ENCODE measurements at places on chromosomes 1 and 21.

DNA sequence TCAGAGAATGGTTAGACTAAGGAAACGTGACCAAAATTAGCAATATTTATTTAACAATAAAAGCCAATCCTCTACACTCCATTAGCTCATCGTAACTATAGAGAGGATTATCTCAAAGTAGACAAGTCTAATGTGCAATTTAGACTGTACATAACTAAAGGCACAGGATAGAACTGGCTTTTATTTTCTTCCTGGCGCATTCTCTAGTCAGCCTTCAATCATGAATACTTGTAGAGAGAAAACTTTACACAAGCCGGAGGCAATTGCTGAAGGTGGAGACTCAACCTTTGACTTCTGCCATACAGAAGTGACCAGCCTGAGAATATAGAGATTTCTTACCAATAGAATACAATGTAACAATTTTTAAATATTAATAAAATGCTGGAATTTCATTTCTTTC lies 777.9 kb downstream of the LTN1 start:
- no peak for DNase-seq

- no peak for DNase-seq
Measured at GRCh38 chr1:209542585-209542984, 40.9 kb upstream of the CAMK1G start.

GRCh38 chr1:184036517-184036949 lies 995 bp downstream of the COLGALT2 start:
- peak; percentile 59 for DNase-seq

GRCh38 chr1:941588-942383 lies 17.3 kb downstream of the NOC2L start:
- peak; percentile 71 for DNase-seq

DNA sequence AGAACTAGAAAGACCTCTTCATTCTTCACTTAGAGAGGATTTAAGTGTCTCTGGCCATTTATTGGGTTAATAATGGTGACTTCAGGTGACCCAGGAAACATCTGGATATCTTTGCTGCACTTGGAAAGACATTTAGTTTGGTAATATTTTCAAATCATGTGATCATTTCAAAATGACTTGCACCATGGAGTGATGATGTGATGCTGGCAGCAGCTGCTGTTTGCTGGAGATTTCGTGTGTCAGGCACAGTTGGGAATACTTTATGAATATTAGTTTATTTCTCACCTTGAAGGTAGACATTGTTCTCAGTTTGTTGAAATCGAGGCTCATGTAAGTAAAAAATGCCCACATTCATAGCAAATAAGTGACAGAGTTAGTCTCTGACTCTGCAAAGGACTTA lies 236.0 kb downstream of the DISC1 start:
- DNase-seq, result no peak

DNA sequence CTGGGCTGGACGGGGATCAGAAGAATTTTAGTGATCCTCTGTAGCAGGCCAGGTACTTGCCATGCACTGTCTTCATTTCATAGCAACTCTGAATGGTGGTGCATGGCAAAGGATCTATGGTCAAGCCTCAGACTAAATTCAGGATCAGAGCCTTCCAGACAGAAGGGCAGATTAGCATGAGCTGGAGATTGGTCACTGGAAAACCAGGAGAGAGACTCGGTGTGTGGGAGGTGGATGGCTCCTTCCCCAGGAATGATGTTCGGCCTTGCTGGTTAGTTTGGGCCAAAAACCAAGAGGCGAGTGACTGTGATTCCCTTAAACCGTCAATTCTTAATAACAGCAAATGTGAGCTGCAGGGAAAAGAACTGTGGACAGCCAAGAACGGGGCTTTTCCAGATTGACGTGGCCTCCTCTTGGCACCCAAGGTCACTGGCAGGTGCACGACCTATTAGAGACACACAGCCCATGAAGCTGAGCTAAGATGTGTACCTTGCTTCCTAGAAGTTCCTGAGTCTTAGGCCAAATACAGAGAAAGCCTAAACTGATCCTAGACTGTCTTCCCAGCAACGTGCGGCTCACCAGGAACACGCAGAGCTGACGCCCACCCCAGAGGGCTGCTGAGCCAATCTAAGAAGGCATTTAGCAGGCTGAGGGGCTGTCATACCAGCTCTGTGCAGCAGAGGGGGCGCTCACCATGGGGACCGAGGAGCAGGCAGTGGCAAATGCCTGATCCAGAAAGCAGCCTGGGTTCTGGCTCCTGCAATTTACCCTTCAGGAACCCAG lies 18.5 kb downstream of the ALDH4A1 start:
- peak; percentile 88 for DNase-seq

DNA sequence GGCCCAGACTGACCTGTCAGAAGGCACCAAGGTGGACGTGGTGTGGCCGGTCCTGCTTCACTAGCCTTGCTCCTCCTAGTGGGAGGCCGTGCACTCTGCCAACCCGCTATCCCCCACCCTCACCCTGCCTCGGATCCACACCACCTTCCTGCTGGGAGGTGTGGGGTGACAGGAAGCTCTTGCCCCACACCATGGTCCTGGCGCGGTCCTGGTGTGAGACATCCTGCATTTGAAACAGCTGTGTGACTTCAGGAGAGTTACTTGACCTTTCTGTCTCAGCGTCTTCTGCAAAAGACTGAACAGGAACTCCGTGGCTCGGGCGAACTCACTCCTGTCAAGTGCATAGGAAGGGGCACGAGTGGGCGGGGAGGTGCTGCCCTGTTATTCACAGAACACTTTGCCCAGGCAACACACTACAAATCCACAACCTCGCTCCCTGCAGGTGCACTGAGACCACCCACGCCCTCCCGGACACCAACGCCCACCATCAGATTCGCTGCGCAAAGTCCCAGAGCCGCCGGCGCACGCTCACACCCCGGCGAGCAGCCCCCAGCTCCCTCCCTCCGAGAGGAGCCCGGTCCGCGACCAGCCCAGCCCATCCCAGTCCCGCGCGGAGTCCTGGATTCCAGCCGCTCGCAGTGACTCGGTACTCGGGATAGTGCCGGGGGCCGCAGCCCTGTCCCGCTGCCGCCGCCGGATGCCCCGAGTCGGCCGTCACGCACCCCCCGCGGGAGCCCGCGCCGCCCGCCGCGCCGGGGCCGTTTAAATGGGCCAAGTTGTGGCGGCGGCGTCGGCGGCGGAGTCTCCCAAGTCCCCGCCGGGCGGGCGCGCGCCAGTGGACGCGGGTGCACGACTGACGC lies at the start of gene SAMD11:
Gene SAMD11 (plus strand): TSS at position 793 of the 860 bp plus-strand sequence. CDS start 509 bp downstream, outside the sequence.
- peak; percentile 78 for DNase-seq

DNA sequence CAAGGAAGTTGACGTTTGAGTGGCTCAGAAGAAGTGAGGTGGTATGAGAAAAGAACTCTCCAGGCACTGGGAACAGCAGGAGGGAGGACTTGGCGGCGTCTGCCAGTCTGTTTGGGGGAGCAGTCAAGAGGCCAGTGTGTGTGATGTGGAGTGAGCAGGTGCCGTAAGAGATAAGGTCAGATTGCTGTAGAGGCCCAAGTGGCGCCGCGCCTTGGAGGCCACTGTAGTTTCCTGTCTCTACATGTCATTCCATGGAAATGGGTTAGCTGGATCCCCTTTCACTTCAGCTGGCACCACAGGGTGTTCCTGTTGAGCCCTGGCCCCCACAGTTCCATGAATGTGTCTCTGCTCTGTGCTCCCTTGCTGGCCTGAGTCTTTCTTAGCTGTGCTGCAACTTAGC lies 35.5 kb upstream of the PTPRF start:
- DNase-seq, result no peak

DNA sequence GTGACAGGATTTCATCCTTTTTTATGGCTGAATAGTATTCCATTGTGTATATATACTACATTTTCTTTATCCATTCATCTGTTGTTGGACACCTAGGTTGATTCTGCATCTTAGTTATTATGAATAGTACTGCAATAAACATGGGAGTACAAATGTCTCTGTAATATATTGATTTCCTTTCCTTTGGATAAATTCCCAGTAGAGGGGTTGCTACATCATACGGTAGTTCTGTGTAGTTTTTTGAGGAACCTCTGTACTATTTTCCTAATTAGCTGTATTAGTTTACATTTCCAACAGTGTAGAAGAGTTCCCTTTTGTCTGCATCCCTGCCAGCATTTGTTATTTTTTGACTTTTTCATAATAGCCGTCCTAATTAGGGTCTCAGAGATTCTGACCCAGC lies 201.3 kb downstream of the GIPC2 start:
- DNase-seq, result no peak

- DNase-seq, result no peak
Measured at GRCh38 chr1:33805988-33806387, 57.9 kb upstream of the HMGB4 start.

DNA sequence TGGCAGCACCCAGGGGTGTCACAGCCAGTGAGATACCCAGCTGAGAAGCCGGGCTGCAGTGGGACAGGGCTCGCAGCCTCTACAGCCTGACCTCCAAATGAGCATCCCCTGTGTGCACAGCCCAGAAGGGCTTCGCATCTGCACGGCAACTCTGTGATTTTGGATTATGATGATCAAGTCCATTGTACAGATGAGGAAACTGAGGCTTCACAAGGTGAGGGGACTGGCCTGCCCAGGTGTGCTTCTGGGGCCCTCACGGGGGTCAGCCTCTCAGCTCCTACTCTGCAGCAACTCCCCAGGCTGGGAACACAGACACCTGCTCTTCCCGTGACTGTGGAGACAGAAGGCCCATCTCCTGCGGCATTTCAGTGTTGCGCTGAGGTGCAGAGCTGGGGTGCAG lies 8.8 kb upstream of the HES5 start:
- no peak for DNase-seq

DNA sequence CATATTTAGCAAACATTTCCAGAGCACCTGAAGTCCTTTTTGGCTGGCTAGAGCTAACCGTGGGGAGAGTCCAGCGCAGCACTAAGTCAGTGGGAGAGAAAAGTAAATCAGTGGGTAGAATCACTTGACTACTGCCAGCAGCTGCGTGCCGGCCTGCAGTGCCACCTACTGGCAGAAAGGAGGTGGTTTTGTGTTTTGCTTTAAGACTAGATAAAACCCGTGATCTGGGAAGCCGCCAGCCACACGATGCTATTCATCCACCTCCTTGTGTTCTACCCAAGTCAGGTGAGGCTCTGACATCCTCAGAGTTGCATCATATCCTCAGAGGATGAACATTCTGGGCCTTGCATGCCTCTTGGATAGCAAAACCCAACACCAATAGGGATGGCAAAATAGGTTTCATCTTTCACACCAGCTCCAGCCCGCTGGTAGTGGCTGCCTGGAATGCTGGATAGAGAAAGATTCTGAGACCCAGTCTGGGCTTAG lies 14.1 kb upstream of the HEYL start:
- DNase-seq, result peak; percentile 85

DNA sequence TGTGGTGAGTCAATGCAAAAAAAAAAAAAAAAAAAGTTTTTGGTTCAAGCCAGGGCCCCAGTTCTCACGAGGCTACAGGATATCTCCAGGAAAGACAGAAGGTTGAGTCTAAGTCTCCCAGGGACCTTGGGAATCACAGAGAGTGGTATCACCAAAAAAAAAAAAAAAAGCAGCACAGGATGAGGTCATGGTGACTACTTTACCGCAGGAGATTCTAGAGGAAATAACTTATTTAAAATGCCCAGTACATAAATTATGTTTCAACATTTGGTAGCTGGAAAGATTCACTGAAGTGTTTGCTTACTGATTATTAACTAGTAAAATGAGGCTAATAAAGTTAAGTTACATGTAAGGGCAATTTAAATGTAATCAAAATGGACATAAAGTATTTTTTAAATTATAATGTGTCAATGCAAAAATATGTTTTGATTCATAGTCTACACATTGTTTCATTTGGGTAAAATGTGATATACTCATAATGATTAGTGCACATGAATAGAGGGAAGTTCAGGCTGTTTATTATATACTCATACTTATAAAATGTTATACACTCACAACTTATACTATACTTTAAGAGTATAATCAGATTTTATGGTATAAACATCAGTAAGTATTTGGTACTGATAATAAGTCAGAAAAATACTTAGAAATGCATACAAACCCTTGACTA lies 84.1 kb downstream of the PLPPR5 start:
- no peak for DNase-seq

Data from activated CD8-positive, alpha-beta memory T cell treated with anti-CD3 and anti-CD28 coated beads, Interleukin-2, amount 50 U/mL, for 48 hours (primary cell).